Ammon's horn (tissue), 1 donor: ENCODE measurements at places on chromosomes 12 and 14.

DNA sequence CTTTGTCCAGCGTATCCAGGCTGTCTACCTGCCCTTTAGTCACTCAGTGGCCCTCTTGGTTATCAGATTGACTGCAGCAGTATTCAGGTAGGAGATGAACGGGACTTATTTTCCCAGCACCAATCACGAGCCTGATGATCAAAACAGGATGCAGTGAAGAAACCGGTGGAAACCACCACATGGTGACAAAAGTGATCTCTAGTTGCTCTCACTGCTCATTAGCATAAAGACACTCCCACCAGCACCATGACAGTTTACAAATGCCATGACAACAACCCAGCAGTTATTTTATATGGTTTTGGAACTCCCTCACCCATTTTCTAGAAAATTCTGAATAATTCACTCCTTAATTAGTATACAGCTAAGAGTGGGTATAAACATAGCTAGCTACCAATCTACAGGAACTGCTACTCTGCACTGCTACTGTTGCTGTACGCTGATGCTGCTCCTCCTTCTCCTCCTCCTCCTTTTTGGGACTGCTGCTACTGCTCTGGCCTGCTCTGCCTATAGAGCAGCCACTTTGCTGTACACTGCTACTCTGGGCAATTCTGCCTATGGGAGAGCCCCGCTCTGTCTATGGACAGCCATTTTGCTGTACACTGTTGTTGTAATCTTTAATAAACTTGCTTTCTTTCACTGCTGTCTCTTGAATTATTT, 142.5 kb upstream of the SSTR1 start:
- no peak for DNase-seq

DNA sequence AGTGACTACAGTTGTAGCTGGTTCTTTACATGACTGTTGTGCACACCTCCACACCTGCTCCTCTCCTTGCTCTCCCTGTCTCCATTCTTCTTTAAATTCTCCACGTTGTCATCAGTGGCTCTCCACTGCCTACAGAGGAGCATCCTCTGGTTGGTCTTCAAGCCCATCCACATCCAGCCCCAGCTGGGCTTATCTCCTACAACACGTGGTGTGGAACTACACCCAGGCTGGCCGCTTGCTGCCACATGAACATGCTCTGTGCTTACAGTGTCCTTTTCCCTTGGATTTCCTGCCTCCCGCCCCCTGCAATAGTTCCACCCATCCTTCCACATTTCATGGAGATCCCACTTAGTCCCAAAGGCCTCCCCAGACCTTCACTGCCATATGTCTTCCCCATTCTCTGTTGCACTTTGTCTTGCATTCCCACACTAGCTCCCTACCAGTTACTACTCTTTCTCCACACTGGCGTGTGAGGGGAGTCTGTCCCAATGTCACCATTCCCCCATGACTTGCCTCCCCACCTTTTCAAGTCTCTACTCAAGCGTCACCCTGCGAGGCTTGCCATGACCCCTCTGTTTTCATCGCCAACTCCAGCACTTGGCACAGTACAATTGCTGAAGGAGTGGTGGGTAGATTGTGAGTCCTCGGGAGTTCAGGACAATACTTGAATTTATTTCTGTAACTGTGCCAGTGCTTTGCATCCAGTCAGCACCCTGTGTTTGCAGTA, 9.8 kb upstream of the MCRS1 start:
- DNase-seq = no peak

GRCh38 chr12:65925626-65926025, 101.3 kb downstream of the HMGA2 start:
- DNase-seq = peak; percentile 36

DNA sequence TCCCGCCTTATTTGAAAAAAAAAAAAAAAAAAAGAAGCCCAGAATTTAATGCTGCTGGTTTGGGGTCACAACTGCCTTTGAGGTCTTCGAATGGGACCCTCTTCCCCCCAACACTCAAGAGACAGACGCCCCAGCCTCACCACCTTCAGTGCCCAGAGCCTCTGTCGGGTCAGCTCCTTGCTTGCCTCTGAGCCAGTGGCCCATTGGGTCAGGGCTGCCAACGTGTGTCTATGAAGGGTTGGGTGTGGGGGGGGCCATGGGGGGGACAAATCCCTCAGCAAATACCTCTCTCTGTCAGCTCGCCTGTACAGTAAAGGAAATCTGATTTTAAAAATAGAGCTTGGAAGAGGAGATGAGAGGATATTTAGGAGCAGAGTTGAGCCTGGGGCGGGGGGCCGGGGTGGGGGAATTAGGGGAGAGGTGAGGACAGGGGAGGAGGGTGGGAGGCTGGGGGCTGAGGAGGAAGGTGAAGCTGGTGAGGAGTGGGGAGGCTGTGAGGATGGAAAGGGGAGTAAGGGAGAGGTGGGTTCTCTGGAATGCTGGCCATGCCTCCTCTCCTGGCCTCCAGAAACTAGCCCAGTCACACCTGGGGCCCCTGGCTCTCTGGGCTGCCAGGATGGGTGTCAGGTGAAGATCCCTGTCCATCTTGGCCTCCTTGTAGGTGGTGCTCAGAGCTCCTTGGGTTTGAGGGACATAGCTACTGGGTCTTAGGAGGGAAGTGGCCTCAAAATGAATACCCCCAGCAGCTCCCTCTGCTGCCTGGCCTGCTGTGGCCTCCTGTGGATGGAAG, 13.3 kb downstream of the RTL1 start:
- DNase-seq = no peak

GRCh38 chr14:99875836-99876235, 82.6 kb downstream of the EML1 start:
- DNase-seq = no peak
